ENCODE measurements at places on chromosomes 2 and 18.

- DNase-seq = no peak
Observed at GRCh38 chr18:45110577-45111501, 430.2 kb downstream of the SETBP1 start.

DNA sequence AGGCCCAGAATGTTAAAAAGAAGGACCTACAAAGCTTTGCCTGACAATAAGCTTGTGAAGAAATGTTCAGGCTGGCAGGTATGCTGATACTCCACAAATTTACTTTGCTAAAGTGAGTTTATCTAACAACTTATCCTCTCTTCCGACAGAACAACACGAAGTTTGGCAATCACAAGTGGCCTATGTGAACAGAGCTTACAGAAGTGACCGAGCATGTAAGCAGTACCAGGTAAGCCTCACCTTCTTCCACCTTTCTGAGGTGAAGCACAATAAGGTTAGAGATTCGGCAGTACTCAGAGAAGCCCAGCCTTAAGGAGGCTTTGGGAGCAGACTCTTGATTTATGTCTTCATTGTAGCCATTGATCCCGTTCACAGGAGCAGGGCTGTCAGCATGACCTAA, 9.0 kb upstream of the LCT start:
- DNase-seq = no peak

GRCh38 chr2:126843081-126843480, 55.6 kb upstream of the TEX51 start:
- no peak for DNase-seq

DNA sequence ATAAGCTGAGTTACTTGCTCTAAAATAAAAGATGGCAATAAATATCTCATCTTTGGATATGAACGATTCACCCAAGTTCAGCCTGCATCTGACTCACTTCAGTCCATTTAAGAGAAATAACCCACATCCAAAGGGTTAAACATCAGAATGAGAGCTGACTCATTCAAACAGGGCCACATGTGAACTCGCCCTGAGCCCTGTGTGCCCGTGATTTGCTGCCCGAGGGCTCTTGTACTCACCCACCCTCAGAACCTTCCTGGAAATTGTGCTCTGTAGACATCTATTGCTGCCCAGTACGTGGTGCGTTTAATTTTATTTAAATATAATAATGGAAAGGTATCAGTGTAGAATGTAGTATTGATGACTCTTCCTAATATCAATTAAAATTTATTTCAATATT, 66.9 kb upstream of the RBM44 start:
- no peak for DNase-seq

DNA sequence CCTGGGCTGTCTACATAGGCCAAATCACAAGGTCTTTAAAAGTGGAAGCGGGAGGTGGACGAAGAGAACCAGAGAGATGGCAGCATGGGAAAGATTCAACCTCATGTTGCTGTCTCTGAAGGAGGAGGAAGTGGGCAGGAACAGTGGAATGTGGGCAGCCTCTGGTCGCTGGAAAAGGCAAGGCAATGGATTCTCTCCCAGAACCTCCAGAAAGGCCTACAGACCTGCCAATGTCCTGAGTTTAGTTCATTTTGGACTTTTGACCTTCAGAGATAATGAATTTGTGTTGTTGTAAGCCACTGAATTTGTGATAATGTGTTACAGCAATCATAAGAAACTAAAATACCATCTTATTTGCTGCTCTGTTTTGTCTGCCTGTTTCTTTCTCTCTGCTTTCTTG, 122.5 kb downstream of the RNF152 start:
- DNase-seq = no peak

DNA sequence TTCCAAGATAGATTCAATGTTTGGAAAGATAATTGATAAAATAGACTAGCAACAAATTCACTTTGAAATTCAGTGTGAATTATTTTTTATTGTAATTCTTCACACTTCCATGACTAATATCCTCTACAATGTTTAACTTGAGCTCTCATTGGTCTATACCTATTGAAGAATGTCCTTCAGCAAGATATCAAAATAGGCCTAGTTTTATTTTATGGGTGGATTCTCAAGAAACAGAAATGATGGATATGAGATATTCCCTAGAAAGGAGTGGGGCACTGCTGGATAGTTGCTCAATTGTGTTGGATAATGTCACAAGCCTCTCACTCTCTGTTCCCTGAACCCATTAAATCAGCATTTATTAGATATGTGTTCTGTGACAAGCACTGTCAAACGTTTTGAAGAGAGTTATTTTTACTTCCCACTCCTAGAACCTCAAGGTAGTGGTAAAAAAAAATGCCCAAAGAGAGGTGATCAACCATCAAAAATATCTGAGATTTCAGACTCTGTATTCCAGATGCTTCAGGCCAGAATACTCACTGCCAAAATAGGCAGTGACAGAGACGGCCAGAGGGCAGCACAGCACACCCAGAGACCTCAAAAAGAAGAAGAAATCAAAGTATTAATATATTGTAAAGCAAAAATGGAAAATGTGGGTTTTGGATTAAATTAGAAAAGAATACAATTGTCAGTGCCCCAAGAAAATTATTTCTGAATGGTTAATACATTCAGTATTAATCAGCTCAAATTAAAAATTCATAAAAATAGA, 87.5 kb downstream of the TRIB2 start:
- DNase-seq = no peak

- no peak for DNase-seq
Observed at GRCh38 chr2:70903171-70903570, 32.5 kb upstream of the ATP6V1B1 start.

DNA sequence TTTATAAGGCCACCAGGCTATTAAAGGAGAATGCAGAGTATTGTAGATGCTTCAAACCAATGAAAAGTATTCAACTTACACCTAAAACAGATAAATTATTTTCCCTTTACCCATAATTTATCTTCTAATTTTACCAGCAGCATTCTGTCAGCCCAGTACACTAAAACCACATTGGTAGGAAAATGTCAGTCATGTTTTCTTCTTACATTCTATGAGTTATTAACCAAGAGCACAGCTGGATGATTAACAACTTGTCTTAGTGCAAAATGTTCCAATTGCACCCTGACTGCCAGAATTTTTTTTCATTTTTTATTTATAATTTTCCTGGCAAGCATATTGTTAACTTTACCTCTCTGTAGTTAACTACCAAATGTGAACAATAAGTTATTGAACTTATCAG, 79.0 kb upstream of the WDR75 start:
- no peak for DNase-seq

- no peak for DNase-seq
Observed at GRCh38 chr2:202344178-202344577, 31.9 kb upstream of the BMPR2 start.

- no peak for DNase-seq
Observed at GRCh38 chr2:128435576-128436478, 117.2 kb upstream of the HS6ST1 start.

DNA sequence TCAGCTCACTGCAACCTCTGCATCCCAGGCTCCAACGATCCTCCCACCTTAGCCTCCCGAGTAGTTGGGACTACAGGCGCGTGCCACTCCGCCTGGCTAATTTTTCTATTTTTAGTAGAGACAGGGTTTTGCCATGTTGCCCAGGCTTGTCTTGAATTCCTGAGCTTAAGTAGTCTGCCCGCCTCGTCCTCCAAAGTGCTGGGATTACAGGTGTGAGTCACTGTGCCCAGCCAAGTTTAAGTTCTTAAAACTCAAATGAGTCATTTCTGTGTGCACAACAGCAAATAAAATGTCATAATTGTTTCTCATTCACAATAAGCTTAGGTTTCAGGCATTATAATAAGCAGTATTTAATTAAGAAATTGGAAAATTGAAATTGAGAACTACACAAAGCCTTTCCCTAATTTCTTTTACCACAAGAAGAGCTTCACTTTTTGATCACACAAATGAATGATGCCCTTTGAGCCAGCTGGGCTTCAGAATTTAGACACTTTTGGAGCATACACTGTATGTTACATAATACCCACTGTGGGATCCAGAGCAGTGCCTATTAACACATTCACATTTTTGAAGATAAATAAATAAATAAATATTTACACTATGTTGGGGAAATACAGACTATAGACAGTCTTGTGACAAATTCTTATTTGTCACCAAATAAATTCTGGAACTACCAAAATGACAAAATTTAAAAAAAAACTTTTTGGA, 8.6 kb upstream of the ME2 start:
- DNase-seq = no peak

DNA sequence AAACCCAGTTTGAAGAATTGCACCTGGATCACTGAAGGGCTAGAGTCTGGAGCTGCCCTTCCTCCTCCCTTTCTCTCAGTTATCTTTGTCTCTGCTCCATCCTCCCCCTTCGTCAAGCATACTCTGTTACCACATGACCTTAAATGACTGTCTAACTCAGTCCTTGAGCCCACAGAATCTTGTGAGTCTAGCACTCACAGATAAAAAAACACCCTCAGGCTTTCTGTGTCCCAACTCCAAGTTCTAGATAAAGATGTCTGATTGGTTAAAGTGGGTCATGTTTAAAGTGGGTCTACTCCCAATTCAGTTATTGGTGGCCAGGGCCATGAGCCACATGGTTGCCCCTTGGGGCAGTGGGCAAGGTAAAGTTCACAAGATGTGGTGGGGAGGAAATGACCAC, 53.5 kb upstream of the CYP1B1 start:
- no peak for DNase-seq

DNA sequence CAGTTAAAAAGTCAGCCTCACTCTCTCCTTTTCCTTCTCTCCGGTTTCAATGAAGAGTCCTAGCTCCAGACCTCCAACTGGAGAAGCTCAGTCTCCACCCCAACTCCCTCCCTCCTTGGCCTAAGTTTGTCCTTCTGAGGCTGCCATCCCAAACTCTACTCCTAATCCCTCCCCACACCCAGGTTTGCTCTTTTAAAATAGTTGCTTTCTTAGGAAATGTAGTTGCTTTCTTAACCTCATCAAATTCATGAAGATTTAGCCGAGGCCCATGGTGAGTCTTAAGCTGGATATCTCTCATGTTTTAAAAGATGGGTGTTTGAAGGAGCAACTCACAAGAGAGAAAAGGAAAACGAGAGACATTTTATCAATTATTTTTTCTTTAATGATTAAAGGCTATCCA, 937 bp upstream of the LANCL1 start:
- DNase-seq = no peak

GRCh38 chr2:70546885-70547284, 6.7 kb downstream of the TGFA start:
- no peak for DNase-seq

DNA sequence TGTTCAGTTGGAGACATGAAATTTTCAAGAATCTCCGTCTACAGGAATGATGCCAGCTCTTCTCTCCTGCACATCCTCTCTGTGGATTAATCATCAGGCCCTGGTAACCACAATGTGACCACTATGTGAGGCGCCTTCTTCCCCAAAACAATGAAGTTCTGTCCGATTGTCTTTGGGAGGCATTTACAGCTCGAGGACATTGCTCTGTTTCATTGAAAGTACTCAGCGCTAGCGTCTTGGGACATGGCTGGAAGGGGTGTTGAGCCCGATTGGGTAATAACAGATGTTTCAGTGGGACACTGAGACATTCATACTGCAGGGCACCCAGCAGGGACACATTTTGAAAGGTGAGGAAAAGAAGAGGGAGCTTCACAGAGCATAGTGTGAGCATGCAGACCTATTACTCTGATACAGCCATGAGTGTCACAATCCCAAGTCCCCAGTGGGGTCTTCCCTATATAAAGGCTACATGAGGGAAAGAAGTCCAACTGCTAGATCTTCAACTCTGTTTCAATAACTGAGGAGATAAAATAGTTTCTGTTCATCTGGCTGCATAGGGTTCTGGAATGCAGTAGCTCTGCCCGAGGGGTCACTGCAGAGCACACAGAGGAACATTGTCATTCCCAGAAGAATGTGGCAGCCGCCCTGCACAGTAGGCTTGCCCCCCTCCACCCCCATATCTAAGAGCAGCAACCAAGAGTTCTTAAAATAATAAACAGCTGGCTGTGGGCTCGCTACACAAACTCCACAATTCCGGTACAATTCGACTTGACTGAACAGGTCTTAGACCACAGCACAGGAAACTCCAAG, 237.3 kb downstream of the OSR1 start:
- no peak for DNase-seq

GRCh38 chr2:102843764-102844443, 82.1 kb downstream of the TMEM182 start:
- DNase-seq = no peak

DNA sequence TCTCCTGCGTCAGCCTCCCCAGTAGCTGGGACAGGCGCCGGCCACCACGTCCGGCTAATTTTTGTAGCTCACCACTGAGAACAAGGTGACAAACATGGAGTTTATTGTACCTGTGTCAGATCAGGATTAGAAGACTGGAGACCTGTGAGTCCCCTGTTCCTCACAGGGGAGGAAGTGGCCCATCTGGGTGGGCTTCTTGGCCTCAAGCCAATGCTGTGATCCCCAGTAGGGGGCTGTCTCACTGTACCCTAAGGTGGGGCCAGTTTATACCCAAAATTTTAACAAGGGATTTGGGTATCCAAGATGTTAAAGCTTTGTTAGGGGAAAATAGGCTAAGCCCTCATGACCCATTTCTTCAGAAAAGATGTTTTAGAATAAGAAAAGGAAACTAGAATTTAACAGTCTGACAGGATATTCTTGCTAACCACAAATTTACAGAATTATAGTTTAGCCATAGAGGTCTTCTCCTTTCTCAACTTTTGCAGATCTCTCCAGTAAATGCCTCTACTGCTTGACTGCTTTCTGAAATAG, 16.3 kb downstream of the PCBP1 start:
- DNase-seq = no peak

- no peak for DNase-seq
Observed at GRCh38 chr2:227455200-227455599, 16.8 kb upstream of the AGFG1 start.

GRCh38 chr2:152406119-152406835, 71.3 kb downstream of the FMNL2 start:
- no peak for DNase-seq

DNA sequence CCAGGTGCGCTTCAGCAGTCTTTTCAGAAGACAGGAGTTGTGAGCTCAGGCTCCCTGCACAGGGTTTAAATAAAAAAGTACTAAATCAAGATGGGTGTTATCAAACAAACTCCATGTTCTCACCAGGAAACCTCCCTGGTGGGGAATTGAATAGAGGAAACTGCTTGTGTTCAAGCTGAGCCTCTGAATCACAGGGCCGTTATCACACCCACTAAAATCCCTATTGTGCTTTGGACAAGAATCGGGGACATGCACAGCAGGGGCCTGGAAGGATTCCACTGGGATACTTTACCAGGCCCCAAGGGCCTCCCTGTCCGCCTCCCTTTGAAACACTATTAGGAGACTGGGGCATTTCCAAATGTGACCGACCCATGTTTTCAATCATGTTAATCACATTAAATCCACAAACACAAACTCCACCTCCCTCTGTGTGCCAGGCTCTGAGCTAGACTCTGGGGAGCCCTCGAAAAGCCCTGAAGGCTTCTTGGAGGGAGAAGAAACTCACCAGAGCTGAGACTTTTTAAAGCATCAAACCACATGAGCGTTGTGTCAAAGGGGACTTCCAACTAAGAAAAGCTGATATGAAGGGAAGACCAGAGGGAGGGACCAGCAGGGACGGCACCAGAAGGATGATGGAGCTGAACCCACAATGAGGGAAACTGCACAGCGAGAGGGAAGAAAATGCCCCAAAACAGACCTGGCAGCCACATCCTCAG, 458.7 kb upstream of the ID2 start:
- no peak for DNase-seq

- no peak for DNase-seq
Observed at GRCh38 chr18:50724751-50725151, 95.1 kb downstream of the MRO start.

- no peak for DNase-seq
Observed at GRCh38 chr2:177169810-177170514, 42.6 kb upstream of the HNRNPA3 start.

- no peak for DNase-seq
Observed at GRCh38 chr2:88757025-88757424, 65.6 kb downstream of the RPIA start.

All from activated CD8-positive, alpha-beta memory T cell treated with anti-CD3 and anti-CD28 coated beads for 1 hour (primary cell).